LoVo (cell line): ENCODE measurements at places on chromosomes 13 and 19.

DNA sequence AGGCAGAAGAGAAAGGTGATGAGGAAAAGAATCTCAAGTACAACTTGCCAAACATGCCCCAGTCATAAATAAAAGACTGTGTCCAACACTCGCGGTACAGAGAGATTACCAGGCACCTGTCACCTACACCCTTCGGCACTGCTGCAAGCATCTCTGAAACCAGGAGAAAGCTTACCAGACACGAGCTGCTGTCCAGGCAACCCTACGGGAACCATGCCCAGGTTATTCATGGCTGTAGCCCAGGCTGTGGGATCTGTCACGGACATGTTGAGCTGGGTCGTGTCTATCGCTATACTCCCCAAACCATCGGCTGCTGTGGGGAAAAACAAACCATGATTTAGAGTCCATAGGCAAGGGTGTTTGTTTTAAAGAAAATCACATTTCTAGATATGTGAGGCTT, 375.0 kb downstream of the ENOX1 start:
- DNase-seq = no peak

DNA sequence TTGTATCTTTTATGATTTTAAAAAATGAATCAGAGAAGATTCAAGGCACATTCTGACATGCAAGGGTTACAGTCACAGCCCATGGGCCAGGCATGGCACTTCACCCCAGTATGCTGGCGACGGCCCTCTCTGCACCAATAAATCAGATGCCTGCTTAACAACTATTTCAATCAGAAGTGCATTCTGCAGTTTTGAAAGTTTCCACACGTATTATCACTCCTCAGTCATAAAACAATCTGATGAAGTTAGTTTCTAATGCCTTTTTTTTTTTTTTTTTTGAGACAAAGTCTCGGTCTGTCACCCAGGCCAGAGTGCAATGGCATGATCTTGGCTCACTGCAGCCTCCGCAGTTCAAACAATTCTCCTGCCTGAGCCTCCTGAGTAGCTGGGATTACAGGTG, 28.3 kb upstream of the FFAR2 start:
- DNase-seq = no peak

DNA sequence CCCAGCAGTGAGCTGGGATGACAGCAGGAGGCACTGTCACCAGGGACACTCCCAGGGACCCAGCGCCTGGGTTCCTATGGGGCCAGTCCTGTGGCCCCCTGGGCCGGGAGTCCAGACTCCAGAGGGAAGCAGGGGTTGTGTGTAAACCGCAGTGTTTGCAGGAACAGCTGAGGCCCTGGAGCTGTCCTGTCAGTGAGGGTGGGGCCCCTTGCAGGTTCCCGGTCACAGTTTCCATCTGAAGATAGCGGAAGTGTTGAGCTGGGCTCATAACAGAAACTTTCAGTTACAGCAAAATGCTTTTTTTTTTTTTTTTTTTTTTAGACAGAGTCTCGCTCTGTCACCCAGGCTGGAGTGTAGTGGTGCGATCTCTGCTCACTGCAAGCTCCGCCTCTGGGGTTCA, 17.7 kb upstream of the CSNK1G2 start:
- DNase-seq = no peak

GRCh38 chr19:3801412-3802096, 15.4 kb upstream of the MATK start:
- DNase-seq = no peak

GRCh38 chr13:48542138-48542537, 9.3 kb upstream of the RCBTB2 start:
- DNase-seq = no peak

DNA sequence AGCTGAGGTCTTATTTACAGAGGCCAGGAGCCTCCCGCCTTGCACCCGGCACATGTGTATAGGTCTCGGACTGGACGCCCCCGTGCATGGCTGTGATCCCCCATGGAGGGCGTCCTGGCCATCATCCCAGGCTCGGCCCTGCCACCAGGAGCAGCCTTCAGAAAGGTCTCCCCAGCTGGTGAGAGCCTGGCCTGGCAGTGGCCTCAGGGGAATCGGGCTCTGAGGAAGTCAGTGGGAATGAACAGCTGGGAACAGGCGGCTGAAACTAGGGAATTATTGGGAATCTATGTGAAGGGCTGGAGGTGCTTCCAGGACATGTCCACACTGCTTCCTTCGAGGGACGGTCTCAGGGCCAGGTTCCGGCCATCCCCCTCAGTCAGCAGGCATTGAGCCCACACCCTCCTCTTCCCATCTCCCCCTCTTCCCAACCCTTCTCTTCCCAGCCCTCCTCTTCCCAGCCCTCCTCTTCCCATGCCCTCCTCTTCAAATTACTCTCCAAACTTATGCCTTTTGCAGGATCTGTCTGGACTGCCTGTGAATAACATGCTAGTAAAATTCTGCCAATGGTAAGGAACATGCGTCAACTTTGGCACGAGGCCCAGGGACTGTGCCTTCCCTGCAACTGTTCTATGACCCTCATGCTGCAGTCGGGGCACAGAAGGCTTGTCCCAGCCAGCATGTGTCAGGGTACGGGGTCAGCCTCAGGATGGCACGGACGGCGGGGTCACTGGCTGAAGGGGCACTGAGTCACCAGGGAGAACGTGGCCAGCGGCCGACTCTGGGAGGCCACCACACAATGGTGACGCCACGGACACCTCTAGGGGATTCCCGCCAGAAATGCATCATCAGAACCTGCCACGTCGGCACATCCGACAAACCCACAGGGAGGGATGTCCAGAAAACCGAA, 24.2 kb upstream of the C13orf46 start:
- no peak for DNase-seq
